ENCODE measurements at places on chromosomes 1 and 21. TPM values are rescaled to one million over a fixed set of nuclear protein-coding genes. Genes with fewer than 3 reads are reported as not detected.

C8B gene
- total RNA-seq: not detected

C21orf58 gene
- 1.4 TPM for total RNA-seq

BCAR3 gene
- total RNA-seq: 21.3 TPM

CD34 gene
- total RNA-seq: 0.14 TPM

LYPD8 gene
- 0.14 TPM for total RNA-seq

SLFNL1 gene
- 0.28 TPM for total RNA-seq

CYB561D1 gene
- 3.6 TPM for total RNA-seq
